Mucosa of descending colon (tissue), 3 donors: ENCODE measurements at places on chromosomes 6 and 20. TPM values are rescaled to one million over a fixed set of nuclear protein-coding genes. Genes with fewer than 3 reads are reported as not detected.

- DNase-seq, result no peak
These were observed 4.3 kb upstream of the MTG2 start for GRCh38 chr20:62178316-62179161.

DNA sequence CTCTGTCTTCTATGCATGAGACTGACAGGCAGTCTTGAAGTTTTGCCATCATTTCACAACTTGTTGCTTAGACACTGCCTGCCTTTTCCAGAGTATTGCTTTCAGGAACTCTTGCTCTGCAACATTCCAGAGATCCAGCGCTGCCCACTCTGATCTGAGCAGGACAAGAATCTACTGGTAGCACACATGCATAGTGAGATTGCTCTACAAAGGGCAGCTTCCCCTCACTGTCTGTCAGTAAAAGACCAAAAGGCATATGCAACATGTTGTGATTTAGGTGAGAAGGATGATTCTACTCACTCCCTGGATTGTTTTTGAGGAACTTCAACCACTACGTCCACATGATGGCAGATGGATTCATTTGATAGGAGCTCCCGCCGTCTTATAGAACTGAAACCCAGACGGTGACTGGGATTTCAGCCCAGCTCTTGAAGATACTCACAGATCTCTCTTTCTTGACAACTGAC lies 259.1 kb downstream of the ARID1B start:
- DNase-seq, result no peak

UST gene
- 2.1 TPM for total RNA-seq

DNA sequence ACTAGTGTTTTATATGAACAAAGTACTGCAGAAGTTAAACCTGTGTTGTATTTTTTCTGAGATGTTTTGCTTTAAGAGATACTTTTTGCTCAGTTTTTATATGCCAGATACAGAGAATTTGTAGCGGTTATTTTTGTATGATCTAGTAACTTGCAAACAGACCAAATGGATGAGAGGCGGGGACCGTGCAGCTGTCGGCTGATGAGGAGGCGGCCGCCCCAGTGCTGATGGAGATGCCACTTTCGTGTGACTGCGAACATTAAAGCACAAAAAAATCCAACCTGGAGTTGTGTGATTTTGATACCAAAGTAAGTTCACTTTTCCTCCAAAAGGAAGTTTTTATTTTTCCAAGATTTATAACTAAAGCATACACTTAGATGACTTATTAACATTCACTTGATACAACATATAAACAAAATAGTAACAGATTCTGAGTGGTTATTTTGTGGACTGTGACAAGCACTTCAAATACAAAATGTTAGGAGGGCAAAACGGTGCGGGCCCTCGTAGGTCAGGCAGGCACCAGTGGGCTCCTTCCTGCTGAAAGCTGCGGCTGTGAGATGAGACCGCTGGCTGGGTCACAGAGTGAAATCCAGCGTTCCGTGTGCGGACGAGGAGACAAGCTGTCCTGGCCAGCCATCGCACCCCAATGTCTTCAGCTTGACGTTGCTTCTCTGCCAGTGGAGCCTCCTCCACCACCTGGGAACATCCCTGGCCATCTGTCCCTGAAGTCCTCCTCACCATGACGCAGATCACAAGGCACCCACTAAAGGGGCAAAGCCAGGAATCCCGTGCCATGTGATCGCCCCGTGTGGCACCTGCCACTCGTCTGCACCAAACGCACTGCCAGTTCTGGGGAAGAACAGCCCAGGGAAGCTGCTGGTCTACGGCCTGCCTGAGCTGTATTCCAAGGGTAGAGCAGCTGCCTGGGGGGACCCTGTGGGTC lies 4.0 kb upstream of the OGFR start:
- DNase-seq, result no peak

TP53TG5 gene
- 2.1 TPM for total RNA-seq

CENPW gene
- 30.7 TPM for total RNA-seq

MOG gene
- total RNA-seq, result not detected

GRCh38 chr6:36780442-36781177 lies 58.6 kb downstream of the CPNE5 start:
- no peak for DNase-seq

DNA sequence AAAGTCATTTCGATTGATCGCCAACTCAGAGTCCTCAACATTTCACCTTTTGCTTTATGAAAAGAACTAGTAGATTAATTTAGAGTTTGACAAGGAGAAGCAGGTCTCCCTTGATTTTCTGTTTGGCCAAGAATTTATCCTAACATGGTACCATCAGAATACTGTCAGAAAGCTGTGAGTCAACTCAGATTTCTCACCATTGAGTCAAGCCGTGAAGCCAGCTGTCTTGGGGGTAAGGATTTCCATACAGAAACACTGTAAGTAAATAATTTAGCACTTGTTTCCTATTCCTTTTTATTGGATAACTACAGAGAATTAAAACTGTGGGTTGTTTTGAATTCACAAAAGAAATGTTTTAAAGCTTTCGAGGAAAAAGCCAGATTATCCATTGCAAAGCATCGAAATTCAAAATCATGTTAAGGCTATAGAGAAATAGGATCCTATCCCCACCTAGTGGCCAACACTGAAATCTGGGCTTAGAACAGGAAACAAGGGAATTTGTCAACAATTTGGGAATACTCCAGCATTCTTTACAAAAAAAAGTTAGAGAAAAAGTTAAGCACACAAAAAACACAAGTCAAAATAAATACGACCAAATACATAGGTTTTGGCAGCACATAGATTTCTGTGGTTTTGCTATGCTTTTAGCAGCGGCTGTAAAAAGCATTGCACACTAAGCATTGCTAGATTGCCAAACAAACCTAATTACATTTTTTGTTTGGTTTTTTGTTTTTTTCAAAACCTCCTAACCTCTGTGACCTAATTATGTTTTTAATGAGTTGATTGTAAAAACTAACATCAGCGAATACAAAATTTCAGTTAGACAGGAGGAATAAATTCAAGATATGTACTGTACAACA lies 44.2 kb downstream of the COL11A2 start:
- DNase-seq, result no peak

DNA sequence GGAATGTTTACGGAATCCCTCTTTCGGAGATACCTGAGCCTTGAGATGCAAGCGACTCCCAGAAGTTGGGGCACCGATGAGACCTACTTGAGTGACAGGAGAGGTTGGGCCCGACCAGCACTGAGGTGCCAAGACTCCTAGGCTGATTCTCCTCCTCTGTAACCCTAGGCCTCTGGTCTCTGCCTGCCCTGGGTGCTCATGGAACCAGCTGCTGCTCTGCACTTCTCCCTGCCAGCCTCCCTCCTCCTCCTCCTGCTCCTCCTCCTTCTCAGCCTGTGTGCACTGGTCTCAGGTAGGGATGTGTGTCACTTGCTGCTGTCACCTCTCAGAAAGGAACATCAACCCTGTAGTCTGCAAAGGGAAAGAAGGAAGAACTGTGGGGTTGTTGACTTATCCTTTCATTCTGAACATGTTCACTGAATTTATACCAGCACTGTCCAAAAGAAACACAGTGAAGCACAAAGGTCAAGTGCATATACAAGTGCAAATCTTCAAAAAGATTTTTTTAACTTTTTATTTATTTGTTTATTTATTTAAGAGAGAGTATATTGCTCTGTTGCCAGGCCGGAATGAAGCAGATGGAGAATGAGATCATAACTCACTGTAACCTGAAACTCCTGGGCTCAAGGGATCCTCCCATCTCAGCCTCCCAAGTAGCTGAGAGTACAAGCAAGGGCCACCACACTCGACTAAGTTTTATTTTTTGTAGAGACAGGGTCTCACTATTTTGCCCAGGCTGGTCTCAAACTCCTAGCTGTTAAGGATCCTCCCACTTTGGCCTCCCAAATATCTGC lies 913 bp downstream of the BTN2A2 start:
- DNase-seq, result peak; percentile 63

GRCh38 chr6:130421585-130421984 lies 55.8 kb downstream of the TMEM200A start:
- no peak for DNase-seq

AGER gene
- 6.3 TPM for total RNA-seq

GRCh38 chr20:62875419-62876361 lies 14.1 kb upstream of the TCFL5 start:
- DNase-seq, result peak; percentile 76

KIF25 gene
- 0.14 TPM for total RNA-seq

CCN6 gene
- not detected for total RNA-seq

GRCh38 chr6:6588924-6589709 lies 597 bp downstream of the LY86 start:
- DNase-seq, result no peak

GRCh38 chr6:159017757-159018559 lies 18.0 kb upstream of the RSPH3 start:
- DNase-seq, result no peak

DNA sequence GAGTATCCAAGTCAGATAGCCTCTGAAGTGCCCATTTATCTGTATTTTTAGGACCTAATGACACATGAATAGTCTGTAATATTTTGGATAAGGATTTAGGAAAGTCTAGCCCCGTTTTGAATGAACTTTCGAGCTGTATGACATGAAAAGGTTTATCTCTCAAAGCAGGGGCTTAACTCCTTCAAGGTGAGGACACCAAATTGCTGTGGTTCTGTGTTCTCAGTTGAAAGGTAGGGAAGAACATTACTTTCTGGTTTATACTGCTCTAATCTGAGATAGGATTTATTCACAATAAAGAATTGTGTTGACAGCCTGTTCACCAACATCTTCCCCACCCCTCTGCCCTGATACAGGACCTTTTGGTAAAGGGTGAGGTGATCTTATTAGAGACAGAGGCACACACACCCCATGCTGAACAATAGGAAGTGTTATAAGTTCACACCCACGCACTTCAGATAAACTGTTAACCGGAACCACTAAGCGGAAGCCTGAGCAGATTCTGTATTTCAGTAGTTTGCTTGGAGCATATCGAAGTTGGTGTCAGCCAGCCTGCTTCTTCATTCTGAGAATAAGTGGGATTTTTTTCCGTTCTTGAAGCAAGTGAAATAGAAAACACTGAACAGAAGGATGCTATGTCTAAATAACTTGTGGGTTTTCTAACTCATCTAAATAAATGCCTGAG lies 223.3 kb downstream of the TMEM242 start:
- no peak for DNase-seq

DNA sequence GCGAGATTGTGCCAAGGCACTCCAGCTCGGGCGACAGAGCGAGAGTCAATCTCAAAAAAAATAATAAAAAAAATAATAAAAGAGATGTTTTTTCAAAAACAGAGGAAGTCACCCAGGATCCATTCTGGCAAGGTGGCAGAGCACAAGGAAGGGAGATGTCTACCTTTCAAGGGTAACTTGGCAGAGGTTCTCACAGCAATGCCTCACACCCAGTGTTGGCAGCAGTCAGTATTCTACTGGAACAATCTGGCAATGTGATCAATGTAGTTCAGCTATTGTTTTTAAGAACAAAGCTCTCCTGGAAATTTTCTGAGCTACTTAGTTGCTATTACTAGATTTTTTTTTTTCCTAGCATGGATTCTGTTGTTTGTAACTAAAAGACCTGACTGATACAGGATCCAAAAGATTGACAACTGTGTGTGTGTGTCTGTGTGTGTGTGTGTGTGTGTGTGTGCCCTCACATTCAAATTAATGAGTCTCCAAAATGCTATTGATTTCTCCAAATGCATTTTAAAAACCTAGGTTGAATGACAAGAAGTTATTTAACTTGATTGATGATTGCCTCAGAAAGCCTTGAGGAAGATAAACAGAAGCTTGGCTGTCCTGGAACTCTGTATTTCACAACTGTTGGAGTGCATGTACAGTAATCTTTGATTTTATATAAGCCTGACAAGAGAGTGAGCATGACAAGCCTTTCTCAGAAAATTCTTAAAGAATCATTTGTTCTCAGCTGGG lies 114.1 kb upstream of the RREB1 start:
- DNase-seq, result no peak

- no peak for DNase-seq
These were observed 155.1 kb upstream of the SOX4 start for GRCh38 chr6:21438237-21438985.

GRCh38 chr6:1678201-1678600 lies 68.5 kb downstream of the FOXC1 start:
- no peak for DNase-seq

DNA sequence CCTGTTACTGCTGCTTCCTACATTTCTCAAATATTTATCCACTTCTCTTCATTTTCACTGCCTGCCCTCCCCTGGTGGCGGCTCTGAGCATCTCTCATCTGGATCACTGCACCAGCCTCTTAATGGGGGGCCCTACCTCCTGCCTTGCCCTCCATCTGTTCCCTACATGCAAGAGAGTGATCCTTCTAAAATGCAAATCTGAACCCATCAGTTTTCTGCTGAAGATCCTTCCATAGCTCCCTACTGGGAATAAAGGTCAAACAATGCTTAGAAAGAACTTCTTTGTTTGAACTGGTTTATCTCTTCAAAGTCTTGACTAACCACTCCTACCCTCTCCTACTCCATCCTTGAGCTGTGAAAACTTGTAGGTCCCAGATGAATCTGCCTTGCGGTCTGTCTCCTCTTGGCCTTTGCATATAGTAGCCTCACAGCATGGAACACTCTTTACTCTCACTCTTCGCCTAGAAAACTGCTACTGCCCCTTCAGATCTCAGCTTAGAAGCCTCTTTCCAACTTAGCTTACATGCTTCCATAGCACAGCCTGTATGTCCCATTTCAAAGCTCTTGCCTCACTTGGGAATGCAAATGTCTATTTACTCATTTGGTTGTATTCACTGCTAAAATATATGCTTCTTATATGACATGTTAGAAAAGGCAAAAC lies 119.3 kb downstream of the QRSL1 start:
- no peak for DNase-seq

- no peak for DNase-seq
These were observed 11.5 kb upstream of the CDKN1A start for GRCh38 chr6:36666826-36667591.

DNA sequence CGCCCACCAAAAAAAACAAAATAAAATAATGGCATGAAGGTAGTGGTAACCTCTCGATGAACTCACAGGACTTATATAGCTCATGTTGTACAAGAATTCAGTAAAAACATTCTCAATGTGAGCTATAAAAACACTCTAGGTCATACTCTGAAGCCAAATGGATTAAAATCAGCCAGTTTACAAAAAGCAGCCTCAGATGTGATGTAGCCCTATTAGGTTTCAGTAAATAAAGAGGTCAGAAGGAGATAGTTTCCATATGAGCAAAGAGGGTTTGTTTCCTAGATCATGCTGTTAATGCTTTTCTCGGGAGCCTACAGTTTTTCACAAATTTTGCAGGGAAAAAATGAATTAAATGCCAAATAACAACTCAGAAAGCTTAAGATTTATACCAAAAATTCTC lies 319.5 kb upstream of the HSF2 start:
- DNase-seq, result no peak

HLA-DOB gene
- total RNA-seq, result 0.87 TPM

SPATS1 gene
- total RNA-seq, result not detected

DNA sequence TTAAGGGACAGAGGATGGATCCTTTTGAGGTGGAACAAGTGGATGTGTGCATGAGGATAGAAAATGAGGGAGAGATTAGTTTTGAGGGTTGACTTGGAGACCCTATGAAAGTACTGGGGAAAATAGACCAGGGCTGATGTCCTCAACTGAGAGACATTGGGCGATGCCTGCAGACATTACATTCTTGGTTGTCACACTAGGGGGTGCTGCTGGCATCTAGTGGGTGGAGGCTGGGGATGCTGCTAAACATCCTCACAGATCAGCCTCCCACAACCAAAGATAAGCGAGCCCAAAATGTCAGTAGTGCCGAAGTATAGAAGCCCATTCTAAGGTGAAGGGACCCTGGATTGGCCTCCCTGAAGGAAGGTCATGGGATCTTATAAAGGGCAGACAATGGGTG lies 63.3 kb downstream of the MOCS1 start:
- no peak for DNase-seq

GRCh38 chr6:21850691-21851090 lies 257.1 kb downstream of the SOX4 start:
- DNase-seq, result no peak
